ENCODE measurements at places on chromosomes 1 and 21.

DNA sequence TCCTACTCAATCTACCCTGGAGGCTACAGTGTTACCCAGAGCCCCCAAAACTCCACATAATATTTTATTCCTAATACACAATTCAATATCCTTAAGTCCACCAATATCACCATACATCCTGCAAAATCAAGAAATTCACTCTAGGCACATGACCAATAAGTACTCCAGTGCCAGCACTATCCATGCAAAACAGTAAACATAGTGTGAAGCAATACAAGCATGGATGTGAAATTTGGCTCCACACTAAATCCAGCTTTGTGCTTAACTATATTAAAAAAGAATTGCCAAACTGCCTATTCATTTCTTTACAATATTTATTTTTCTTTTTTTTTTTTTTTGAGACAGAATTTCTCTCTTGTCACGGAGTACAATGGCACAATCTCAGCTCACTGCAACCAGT lies 3.0 kb upstream of the MEAF6 start:
- no peak for DNase-seq

DNA sequence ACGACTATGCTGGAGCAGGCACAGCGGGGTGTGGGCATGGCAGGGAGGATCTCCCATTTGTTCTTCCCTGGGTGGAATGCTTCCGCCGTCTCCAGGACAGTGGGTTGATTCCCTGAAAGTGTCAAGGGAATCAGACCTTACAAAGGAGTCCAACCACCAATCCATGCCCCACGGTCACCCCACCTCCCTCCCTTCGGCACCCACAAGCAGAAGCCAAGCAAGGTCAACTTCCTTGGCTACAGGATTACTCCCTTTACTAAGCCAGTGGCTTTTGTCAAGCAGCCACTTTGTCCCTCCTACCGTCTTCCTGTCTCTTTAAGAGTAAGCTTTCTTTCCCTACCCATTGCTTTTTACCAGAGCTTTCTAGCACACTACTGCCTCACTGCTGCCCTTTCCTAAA lies 15.9 kb upstream of the NUAK2 start:
- no peak for DNase-seq

DNA sequence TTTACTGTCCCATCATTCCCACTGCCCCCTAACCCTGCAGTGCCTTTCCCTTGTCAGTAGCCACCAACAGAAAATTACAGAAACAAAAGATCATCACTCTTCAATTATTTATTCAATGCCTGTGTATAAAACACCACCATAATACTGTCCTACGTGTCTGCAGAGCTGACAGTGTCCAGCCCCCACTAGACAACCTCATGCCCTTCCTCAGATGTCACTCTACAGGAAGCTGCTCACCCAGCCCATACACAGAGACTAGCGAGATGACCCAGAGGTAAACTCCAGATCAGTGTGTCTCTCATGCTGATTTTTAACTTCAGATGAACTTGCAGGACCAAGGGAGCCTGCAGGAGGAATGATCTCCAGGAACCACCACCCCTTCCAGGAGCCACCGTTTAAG lies 51.3 kb upstream of the GJA5 start:
- DNase-seq = no peak

DNA sequence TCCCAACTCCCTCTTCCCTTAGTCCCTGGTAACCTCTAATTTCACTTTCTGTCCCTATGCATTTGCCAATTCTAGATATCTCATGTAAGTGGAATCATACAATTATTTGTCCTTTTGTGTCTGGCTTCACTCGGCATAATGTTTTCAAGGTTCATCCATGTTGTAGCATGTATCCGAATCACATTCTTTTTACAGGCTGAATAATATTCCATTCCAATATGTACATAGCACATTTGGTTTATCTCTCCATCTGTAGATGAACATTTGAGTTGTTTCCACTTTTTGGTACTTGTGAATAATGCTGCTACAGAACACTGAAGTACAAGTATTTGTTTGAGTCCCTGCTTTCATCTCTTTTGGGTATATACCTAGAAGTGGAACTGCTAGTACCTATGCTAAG lies 857 bp upstream of the LYPLAL1 start:
- no peak for DNase-seq

- DNase-seq = no peak
These were observed 26.1 kb upstream of the UMODL1 start for GRCh38 chr21:42044871-42045495.

- no peak for DNase-seq
These were observed 573.3 kb downstream of the PTPRU start for GRCh38 chr1:29809446-29810120.

DNA sequence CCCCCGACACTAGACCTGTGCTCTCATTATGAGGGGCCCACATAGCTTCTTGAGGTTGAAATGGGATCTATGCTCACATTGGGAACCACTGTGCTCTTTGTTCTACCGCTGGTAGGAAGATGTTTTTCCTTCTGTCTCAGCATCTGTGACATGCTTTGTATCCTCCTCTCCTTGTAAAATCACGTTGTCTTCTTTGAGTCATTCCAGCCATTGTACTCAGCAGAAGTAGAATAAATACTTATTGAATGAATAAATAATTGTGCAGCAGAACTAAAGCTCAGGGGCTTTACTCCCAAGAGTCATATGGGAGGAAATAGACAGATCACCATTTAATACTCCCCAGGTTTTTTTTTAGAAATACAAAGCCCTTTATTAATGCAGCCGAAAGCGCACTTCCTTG lies 66.3 kb upstream of the EDEM3 start:
- peak; percentile 30 for DNase-seq

DNA sequence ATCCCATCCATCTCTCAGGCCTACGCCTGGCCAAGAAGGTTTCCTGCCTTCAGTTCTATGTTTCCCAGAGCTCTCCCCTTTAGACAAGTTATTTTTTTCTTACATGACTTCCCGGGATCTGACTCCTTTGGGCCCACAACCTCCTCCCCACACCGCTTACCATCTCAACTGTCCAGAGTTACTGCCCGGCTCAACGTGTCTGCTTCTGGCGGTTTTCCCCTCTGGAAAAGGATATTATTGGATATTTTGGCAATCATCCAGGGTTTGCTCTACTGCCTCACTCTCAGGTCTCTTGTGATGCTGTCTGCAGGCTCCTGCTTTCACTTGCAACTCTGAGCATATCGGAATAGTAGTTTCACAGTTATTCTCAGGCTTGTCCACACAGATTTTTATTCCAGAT lies 318.2 kb upstream of the CAMK1G start:
- no peak for DNase-seq

DNA sequence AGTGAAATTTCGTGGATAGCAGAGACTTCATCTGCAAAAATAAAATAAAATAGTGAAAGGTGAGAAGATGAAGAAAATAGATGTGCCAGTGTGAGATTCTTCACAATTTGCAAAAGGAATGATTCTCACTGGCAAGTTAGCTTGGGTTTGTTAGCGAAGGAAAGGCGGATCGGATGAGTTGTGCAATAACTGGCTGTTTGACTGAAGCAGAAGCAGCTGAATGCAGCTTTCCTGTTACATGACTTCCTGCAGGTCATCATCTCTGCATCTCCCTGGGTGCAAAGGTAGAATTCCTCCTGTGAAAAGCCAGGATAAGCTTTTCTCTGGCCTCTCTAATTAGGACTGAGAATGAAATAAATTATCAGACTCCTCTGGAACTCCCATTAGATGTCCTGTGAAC lies 263.1 kb upstream of the CHRM3 start:
- no peak for DNase-seq

- DNase-seq = no peak
These were observed 51.5 kb upstream of the EPS8L3 start for GRCh38 chr1:109814993-109815786.

DNA sequence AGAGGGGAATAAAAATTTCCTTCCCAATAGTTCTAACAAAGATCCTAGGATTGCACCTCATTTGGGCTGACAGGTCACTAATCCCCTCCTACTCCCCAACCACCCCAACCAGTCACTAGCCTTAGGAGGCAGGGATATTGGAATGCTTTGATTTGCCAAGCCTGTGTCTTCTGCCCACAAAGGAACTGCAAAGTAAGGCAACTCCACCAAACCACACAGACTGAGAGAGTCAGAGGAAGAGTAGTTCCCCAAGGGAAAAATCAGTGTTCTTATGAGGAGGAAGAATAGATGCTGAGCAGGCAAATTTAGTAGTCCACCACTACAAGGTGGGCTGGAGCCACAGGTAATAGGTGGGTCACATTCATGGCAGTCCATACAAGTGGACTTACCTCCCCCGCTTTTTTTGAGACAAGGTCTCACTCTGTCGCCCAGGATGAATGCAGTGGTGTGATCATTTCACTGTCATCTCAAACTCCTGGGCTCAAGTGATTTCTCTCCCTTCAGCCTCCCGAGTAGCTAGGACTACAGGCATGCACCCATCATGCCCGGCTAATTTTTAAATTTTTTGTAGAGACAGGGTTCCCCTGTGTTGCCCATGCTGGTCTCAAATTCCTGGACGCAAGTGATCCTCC lies 3.7 kb upstream of the TMEM39B start:
- DNase-seq = peak; percentile 71

DNA sequence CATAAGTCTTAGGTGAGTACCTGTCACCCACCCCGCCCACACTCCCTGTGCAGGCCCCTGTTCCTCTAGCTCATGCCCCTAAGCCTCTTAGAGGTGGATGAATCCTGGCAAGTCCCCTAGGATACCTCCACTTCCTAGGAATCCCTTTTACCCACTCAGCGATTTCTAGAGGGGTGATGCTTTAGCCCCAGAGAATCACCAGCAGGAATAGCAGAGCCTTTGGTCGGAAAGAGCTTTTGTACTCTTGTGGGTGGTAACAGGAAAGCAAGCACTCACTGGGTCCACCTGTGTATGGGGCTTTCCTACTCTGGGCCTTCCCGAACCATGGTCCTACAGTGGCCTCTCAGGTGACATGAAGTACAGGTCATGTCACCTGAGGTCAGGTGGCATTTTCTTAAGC lies 172.4 kb downstream of the CLIC6 start:
- no peak for DNase-seq

DNA sequence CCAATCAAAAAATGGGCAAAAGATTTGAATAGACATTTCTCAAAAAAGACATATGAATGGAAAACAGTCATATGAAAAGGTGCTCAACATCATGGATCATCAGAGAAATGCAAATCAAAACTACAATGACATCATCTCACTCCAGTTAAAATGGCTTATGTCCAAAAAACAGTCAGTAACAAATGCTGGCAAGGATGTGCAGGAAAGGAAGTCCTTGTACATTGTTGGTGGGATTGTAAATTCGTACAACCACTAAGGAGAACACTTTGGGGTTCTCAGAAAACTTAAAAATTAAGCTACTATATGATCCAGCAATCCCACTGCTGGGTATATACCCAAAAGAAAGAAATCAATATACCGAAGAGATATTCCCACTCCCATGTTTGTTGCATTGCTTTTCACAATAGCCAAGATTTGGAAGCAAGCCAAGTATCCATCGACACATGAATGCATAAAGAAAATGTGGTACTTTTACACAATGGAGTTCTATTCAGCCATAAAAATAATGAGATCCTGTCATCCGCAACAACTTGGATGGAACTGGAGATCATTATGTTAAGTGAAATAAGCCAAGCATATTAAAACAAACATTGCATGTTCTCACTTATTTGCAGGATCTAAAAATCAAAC lies 17.9 kb downstream of the GBP5 start:
- no peak for DNase-seq

DNA sequence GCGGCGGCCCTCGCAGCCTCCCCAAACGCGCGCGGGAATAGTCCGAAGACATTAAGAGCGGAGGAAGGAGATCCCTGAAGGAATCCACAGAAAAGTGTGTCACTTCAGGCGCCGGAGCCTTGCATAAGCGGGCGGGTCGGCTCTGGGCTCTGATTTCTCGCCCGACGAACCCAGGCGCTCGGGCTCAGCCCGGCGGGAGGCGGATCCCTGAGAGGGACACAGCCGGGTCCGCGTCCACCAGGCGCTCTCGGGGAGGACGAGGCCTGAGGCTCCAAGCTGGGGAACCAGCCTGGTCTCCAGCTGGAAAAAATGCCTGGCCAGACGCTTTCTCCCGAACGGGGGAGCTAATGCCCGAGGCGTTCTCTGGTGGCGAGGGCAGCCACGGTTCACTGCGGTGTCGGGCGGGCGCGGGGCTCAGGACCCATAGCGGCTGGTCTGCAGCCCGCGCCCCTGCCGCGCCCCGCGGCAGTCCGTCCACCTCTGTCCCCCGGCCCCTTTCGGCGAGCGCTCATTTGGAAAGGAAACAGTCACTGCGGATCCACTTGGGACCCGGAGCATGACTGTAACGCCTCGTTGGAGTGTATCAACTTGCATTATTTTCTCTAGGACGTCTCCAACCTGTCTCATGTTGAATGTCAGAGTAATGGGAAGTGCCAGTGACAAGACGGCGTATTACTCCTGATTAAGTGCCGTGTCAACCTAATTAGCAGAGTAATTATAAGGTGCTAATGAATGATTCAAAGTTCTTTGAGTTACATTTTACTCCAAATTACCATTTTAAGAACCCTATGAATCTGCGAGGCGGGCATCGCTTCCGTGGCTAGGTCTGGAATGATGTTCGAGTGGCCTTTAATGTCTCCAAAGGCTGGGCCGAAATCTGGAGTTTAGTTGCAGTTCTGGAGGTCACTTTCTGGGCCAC lies 1.6 kb upstream of the BARHL2 start:
- DNase-seq = no peak

GRCh38 chr1:19013826-19014548 lies 57.5 kb upstream of the IFFO2 start:
- DNase-seq = no peak

- no peak for DNase-seq
These were observed 67.2 kb upstream of the FOXD3 start for GRCh38 chr1:63255153-63255552.

- DNase-seq = no peak
These were observed 51.9 kb downstream of the SPSB1 start for GRCh38 chr1:9344426-9345200.

- no peak for DNase-seq
These were observed 29.4 kb upstream of the PEX10 start for GRCh38 chr1:2441746-2442145.

DNA sequence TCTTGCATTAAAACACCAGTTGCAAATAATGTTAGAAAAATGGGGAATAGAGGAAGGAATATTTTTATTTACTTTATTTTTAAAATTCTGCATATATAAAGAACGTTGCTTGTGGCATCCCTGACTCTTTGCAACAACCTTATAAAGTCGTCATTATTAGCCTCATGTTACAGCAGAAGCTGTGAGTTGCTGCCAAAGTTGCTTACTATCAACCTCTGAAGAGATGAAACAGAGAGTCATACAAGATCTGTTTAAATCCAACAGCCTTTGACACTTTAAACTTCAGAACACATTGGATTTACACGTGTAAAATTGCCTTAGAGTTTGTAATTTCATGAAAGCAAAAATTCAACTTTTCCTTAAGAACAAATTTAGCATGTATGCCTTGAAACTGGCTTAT lies 221.9 kb downstream of the MRPL39 start:
- DNase-seq = no peak

- DNase-seq = no peak
These were observed 489 bp downstream of the CELSR2 start for GRCh38 chr1:109249654-109250401.

GRCh38 chr1:205456868-205457745 lies 1.3 kb upstream of the BLACAT1 start:
- no peak for DNase-seq

GRCh38 chr1:41503538-41504113 lies 19.1 kb upstream of the EDN2 start:
- DNase-seq = peak; percentile 67

- DNase-seq = peak; percentile 11
These were observed 674.5 kb upstream of the CXADR start for GRCh38 chr21:16838331-16838730.

GRCh38 chr21:16388911-16389560 lies 659.3 kb downstream of the USP25 start:
- DNase-seq = no peak

GRCh38 chr1:36351227-36351977 lies 28.0 kb upstream of the EVA1B start:
- DNase-seq = peak; percentile 95

GRCh38 chr1:161207173-161207572 lies 5.0 kb downstream of the NDUFS2 start:
- DNase-seq = no peak

All from fibroblast of skin of right biceps (primary cell).